HT1080 (cell line): ENCODE measurements at places on chromosomes 16 and 17. TPM values are rescaled to one million over a fixed set of nuclear protein-coding genes. Genes with fewer than 3 reads are reported as not detected.

SOX15 gene
- 0.31 and 1.8 TPM in 2 replicates for total RNA-seq

SMPD3 gene
- total RNA-seq = 0.31 TPM in 1 of 2 replicates, not detected in the other

DRC3 gene
- total RNA-seq = 0.47 and 1.1 TPM in 2 replicates

PRMT7 gene
- 40.4 and 41.5 TPM in 2 replicates for total RNA-seq

RAPGEFL1 gene
- 1.6 and 3.1 TPM in 2 replicates for total RNA-seq

KRTAP9-8 gene
- total RNA-seq = not detected in 2 replicates

EVPLL gene
- total RNA-seq = not detected in 2 replicates

ADAM11 gene
- total RNA-seq = 2.8 and 3.4 TPM in 2 replicates

KRTAP2-2 gene
- not detected in 2 replicates for total RNA-seq

MPP2 gene
- total RNA-seq = 0.27 and 0.37 TPM in 2 replicates

MAP2K3 gene
- 22.0 and 23.4 TPM in 2 replicates for total RNA-seq

TBC1D3G gene
- total RNA-seq = not detected in 2 replicates

KRT20 gene
- not detected in 2 replicates for total RNA-seq
